ENCODE measurements at places on chromosomes 7 and 10.

GRCh38 chr10:70272925-70273316 is 10.9 kb downstream of the NPFFR1 start:
- DNase-seq = no peak

- peak; percentile 25 for DNase-seq
Observed at GRCh38 chr7:2154831-2155230, 77.9 kb downstream of the MAD1L1 start.

DNA sequence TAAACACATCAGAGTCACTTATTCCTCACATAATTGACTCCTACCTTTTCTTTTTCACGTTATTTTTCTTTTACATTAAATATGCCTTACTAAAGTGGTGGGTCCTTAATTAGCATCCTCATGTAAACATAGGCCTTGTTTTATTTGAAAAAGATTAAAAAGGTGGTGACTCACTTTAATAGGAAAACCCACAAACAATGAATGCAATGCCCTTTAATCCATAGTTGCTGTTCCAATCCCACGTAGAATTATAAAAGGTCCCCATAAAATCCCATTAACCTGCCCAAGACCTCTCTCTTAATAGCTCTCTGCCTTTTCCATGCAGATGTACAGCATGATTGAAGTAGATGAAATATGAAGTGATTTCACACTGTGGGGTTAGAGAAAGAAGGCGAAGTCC is 32.2 kb downstream of the SLC16A12 start:
- no peak for DNase-seq

DNA sequence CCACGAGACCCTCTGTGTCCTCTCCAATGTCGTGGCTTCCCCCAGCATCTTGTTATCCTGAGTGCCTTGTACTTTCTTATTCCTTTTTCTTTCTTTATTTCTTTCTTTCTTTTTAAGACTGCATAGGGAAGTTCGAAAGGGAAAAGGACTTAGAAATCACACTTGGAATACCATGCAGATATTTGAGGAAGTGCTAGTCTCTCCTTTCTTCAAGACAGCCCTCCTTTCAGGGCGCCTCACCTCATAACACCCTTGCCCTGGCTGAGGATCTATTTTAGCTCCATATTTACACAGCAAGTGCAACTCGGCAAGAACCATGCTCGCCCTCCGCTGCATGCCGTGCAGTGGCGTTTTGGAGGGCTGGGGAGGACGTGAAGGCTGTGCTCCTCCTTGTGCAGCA is 232.3 kb upstream of the GLI3 start:
- no peak for DNase-seq

- no peak for DNase-seq
Observed at GRCh38 chr7:80312139-80312661, 177.6 kb downstream of the GNAI1 start.

DNA sequence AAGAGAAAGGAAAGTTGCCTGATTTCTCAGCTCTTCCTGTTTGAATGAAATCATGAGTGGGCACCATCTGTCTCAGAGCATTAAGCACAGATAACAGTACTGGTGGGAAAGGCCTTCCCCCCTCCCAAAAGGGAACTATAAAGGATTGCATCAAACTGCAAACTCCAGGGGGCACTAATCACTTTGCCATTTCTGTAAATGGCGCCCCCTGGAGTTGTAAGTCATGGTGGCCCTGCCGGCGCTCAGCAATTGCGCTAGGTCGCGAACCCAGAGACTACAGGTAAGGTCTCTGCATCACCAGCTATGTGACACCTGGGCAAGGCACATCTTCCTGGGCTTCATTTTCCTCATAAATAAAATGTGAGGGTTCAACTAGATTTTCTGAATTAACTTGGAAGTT is 11.1 kb downstream of the LRRC4 start:
- no peak for DNase-seq

DNA sequence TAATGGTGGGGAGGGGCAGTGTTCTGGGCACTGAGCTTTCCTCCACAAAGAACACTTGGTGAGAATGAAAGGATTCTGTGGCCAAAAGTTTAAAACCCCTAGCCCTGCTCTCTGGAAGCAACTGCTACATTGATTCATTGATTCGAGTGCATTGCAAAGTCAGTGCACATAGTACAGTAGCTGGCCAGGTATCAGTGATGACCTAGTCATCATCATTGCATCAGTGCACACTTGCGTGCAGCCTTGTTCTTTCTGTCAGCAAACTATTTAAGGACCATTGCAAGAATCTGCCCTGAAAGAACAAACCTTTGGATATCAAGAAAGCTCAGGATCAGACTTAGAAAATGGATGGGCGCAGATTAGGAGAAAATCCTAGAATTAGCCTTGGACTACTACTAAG is 47.4 kb downstream of the CUL1 start:
- DNase-seq = no peak

DNA sequence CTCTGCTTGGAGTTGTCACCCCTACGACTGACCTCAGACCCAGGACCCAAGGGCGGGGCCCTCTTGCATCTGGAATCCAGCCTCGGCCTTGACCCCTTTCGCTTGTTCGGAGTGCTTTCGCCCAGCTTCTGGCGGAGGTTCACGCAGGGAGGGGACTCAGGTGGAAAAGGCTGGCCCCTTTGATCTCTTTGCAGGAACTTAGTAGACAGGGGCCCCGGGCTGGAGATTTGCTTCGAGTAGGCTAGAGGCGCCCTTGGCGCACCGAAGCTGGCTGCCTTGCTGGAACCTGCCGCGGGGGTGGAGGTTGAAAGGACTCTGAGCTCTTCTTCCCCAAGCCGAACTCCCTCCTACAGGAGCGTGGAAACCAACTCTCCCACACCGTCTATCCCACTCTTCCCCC is 255.1 kb downstream of the OTUD1 start:
- no peak for DNase-seq

DNA sequence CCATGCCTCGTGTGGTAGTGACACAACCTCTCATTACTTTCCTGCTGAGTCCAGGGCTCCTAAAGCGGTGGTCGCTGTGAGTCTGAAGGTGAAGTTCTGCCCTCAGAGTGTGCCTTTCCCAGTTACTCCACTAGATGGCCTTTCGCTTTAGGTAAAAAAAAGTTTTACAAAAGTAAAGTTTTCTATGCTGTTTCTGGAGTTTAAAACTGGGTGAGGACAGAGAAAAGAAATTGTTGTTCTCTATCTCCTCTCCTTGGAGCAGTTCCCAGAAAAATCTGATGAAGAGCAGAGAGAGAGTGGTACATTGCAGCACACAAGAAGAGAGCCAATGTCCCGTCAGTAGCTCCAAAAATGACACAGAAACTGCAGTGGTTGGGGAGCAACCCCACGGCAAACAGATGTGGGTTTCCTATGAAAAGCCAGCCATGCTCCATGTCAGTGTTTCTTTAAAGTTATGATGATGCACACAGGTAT is 257.1 kb downstream of the GLI3 start:
- DNase-seq = no peak

- DNase-seq = no peak
Observed at GRCh38 chr10:3310016-3310784, 137.6 kb upstream of the PITRM1 start.

GRCh38 chr7:93203496-93203895 is 22.8 kb downstream of the HEPACAM2 start:
- no peak for DNase-seq

GRCh38 chr7:101618207-101618839 is 10.8 kb downstream of the MYL10 start:
- DNase-seq = no peak

DNA sequence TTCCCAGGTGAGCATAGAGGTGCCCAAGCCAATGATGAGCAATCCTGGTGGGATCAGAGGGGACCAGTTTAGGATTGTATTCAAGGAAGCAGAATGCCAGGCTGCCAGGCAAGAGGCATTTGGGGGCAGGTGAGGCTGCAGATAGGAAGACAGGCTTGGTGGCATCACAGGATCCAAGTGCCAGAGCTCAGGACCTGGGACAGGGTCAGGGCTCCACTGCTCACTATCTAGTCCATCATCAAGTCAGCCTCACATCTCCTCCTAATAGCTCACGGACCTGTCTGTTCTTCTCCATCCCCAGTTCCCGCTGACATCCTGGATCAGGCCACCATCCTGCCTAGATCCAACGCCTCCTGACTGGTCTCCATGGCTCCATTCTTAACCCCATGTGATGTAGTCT is 47.6 kb downstream of the CYP26A1 start:
- no peak for DNase-seq

DNA sequence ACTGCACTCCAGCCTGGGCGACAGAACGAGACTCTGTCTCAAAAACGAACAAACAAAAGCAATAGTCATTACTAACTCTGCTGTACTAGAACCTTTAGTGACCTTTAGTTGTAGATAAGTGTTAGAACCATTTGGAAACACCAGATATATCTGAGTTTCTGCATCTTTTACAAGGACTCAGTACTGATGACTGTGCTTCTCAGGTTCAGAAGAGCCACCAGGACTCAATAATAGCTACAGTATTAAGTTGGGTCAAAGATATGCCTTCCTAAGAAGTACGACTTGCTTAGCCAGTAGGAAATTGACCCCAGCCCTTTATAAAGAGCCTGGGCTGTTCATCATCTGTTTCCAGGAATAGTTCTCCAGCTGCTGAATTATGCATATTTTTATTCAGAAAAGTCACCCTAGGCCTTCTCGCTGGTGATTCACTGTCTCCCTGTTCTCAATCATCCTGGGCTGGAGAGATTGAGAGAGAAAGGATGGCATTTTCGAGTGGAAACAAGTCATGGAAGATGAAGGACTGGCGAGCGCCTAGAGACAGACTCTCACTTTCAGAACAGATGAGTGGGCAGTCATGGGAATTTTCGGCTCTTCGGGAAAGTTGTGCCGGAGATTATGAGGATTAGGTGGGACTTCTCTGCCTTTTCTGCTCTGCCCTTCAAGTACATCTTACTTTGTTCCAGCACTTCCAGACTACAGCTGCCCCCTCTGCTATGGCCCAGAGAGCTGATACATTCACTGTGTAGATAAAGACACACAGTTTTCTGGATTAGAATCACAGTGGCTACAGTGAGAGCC is 316.1 kb downstream of the CCDC3 start:
- no peak for DNase-seq
